SK-N-SH treated with all-trans-retinoic acid at 6 μM for 48 hours (cell line): ENCODE measurements at places on chromosomes 12 and 14.

- ATAC-seq = no peak
Measured at GRCh38 chr12:88062474-88062873, 33.3 kb upstream of the C12orf50 start.

DNA sequence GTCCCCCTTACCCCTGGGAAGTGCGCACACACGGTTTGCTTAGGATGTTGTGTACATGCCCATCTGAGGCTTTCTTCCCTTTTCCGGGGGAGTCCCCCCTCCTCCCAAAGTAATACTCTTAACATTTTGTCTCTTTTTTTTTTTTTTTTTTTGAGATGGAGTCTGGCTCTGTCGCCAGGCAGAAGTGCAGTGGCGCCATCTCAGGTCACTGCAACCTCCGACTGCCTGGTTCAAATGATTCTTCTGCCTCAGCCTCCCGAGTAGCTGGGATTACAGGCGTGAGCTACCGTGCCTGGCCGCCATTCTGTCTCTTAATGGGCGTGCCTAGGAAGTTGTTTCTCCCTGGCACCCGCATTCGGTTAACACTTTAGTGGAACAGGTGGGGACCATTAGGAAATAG is 4.5 kb upstream of the GMFB start:
- no peak for ATAC-seq

GRCh38 chr14:95906591-95906990 is 30.0 kb downstream of the TUNAR start:
- no peak for ATAC-seq

GRCh38 chr12:32181498-32182175 is 75.0 kb downstream of the BICD1 start:
- ATAC-seq = peak; percentile 51; the same call in 2 of the 3 replicates

GRCh38 chr12:79055926-79056674 is 191.5 kb downstream of the SYT1 start:
- peak; percentile 81 for ATAC-seq

DNA sequence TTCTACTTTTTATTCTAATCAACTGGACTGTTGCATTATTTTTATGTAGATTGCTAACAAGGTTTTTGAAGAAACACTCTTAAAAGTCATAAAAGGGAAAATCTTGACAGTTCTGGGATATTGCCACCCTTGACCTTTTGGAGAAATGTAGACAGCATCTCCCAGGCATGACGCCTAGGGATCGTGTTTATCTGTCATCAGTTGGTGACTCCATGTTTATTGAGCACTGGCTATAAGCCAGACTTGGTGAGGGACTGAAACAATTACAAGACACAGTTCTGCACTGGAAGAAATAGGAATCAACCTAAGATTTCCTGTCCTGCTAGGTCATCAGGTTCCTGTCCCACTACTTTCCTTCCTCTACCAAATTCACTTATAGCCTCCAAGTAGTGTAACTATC is 34.5 kb downstream of the HMGA2 start:
- ATAC-seq = no peak
